Chondrocyte (in vitro differentiated cells): ENCODE measurements at places on chromosomes 13 and 19. TPM values are rescaled to one million over a fixed set of nuclear protein-coding genes. Genes with fewer than 3 reads are reported as not detected.

DNA sequence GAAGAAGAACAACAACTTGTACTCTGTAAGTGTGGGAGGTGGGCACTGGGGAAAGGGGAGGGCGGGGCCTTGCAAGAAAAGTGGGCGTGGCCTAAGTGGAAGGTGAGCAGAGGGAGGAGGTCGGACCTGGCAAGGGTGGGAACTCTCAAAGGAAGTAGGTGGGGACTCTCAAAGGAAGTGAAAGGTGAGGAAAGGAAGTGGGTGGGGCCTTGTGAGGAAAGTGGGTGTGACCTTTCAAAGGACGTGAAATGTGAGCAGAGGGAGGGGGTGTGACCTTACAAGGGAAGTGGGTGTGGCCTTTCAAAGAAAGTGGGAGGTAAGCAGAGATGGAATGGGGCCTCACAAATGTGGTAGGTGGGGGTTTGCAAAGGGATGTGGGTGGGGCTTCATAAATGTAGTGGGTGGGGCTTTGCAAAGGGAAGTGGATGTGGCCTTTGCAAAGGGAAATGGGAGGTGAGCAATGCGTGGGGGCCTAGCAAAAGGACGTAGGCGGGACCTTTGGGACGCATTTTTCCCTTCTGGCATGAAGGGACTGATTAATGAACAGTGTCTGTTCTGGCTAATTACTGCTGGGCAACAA, 25.9 kb downstream of the ACSBG2 start:
- no peaks in the 10 kb centered on the region for H3K27me3 ChIP-seq
- no peak overlapping the region for H3K4me3 ChIP-seq
- H3K36me3 ChIP-seq, result peaks cover 2% of the 10 kb centered on the region
- no peaks in the 10 kb centered on the region for H3K4me1 ChIP-seq
- no peak for DNase-seq

DNA sequence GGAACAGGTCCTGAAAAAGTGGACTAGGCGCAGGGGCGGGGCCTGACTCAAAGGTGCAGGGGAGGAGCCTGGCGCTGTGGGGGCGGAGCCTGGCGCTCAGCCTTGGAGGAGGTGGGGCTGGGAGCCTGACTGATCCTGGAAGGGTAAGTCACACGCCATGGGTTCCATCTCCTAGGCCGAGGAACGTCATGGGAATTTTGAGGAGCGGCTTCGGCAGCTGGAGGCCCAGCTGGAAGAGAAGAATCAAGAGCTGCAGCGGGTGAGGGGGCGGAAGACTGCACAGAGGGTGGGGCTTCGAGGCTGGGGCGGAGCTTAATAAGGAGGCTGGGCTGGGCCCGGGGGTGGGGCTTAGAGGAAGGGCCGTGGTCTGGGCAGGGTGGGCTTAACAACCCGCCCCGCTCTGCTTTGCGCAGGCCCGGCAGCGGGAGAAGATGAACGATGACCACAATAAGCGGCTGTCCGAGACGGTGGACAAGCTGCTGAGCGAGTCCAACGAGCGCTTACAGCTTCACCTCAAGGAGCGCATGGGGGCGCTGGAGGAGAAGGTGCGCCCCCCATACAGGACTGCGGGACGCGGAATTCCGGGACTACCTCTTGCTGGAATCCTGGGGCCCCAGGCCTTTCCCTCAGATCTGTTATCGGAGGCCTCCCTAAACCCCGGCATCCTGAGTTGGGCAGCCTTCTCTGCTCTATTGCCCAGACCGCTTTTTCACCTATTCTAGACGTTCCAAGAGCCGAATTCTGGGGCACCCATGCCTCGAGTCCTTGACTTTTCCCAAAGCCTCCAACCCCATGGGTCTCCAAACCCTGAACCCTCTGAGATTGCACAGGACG, 14.5 kb downstream of the PPFIA3 start:
- H3K27ac ChIP-seq, result no peak overlapping the region
- peaks cover 6% of the 10 kb centered on the region for H3K36me3 ChIP-seq
- H3K4me1 ChIP-seq, result peaks cover 8% of the 10 kb centered on the region
- no peak overlapping the region for H3K4me3 ChIP-seq
- no peaks in the 10 kb centered on the region for H3K27me3 ChIP-seq
- DNase-seq, result no peak

DNA sequence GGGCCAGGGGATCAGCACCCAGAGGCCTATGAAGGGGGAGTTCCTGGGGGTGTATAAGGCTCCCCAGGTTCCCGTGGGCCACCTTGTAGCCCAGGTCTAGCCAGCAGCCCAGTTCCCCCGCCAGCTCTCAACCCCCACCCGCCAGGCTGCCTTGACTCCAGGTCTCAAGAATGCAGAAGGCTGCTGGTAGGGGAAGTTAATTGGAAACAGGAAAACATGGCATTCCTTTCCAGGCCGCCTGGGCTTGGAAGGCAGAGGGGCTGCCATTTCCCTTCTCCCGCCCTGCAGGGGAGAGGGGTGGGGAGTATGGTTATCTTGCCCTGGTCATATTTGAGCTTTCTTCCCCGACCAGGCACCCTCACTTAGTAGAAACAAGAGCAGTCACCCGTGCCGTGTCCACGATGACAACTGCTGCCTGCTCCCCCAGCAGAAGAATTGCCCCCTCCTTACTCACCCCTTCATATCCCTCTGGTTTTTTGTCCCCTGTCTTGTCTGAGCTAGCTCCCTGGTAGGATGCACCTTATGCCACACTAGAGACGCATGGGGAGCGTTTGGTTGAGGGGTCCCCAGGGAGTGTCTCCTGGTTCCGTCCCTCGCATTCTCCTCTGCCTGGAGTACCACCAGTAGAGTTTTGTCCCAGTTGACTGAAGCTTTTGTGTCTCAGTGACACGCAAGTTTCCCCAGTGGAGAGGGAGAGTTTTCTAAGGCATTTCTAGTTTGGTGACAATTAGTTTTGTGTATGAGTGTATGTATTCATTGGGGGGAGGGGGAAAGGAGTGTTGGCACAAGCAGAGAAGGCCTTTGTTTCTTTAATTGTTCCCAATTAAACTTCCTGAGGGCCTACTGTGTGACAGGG, 4.5 kb downstream of the BICRA start:
- no peaks in the 10 kb centered on the region for H3K27me3 ChIP-seq
- H3K4me1 ChIP-seq, result peaks cover 37% of the 10 kb centered on the region
- H3K4me3 ChIP-seq, result peak overlapping the region; percentile 19
- peaks cover 2% of the 10 kb centered on the region for H3K36me3 ChIP-seq
- peak overlapping the region; percentile 65 for H3K27ac ChIP-seq

KLK1 gene
- not detected in 3 replicates for total RNA-seq

- H3K4me1 ChIP-seq, result peaks cover 46% of the 10 kb centered on the region
- no peaks in the 10 kb centered on the region for H3K27me3 ChIP-seq
- peak overlapping the region; percentile 89 for H3K27ac ChIP-seq
- DNase-seq, result peak; percentile 87
These were observed 46.5 kb downstream of the MLLT1 start for GRCh38 chr19:6233056-6233826.

DNA sequence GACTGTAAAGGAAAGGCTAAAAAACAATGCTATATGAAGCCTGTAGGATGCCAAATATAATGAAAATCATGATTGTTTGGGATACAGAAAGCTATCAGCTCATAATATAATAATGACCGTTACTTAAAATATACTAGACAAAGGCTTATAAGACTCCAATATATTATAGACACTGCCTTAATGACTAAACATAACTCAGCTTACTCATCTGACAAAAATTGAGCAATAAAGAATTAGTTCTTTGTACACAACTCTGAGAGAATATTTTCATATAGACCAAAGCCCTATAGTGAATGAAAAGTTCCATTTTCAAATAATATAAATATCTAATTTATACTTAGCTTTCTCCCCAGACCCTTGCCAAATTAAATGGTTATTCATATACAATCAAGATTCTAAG, 283.3 kb downstream of the DIAPH3 start:
- H3K4me3 ChIP-seq, result no peak overlapping the region
- H3K27me3 ChIP-seq, result no peaks in the 10 kb centered on the region
- peaks cover 11% of the 10 kb centered on the region for H3K36me3 ChIP-seq
- H3K4me1 ChIP-seq, result peaks cover 20% of the 10 kb centered on the region

TMEM255B gene
- total RNA-seq, result 2.6 to 7.1 TPM (median 5.2 TPM) in 3 replicates
